ENCODE measurements at places on chromosomes 11 and 22.
A peak's percentile ranks its signal among the peaks of the same experiment; 100 is the strongest.

DNA sequence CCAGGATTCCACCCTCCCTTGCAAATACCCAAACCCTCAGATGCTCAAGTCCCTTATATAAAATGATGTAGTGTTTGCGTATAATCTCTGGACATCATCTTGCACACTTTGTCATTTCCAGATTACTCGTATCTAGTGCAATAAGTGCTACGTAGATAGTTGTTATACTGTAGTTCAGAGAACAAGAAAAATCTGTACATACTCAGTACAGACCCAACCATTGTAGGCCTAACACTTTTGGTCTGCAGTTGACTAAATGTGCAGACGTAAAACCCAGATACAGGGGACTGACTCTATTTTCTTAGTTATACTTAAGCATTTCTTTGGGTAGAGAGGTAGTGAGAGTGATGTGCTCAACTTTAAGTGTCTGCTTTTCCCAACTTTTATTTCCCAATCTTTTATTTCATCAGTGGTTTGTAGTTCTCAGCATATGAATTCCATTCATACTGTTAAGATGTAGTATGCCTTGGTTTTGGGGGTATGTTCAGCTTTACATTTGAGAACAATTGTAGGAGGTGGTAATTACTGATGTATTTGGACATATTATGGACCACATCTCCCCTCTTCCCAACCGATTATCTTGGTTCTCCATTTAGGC lies 43.9 kb downstream of the DDX6 start:
- no peak for DNase-seq

- no peak for DNase-seq
Measured at GRCh38 chr11:90204832-90205646, 17.8 kb downstream of the CHORDC1 start.

DNA sequence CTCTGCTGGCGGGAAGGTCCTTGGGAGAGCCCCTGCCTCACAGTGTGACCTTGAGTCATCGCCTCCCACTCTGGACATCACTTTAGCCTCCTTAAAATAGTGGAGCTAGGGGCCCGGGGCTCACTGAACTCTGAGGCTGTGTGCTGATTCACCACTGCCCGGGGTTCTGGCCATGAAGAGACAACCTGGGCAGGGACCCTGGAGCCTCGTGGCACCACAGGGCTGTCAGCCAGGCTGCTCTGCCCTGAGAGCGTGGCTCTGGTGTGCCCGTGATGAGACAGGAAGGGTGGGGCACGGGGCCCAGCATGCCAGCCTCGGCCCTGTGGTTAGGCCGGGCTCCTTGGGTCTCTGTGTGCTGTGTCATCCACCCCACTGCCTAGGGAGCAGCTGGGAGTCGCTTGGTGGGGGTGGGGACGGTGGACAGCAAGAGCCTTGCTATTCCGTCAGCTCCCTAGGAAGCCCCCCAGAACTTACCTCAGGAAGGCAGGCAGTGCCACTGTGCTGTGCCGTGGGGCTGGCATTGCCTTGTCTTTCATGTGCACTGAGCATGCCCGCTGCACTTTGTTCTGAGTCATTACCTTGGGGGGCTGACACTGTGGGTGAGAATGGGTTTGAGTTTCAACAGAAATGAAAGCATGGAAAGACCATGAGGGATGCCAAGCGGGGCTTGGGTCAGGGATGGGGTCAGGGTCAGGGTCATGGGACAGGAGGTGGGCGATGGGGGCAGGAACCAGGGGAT lies 31.7 kb downstream of the TPCN2 start:
- no peak for DNase-seq

DNA sequence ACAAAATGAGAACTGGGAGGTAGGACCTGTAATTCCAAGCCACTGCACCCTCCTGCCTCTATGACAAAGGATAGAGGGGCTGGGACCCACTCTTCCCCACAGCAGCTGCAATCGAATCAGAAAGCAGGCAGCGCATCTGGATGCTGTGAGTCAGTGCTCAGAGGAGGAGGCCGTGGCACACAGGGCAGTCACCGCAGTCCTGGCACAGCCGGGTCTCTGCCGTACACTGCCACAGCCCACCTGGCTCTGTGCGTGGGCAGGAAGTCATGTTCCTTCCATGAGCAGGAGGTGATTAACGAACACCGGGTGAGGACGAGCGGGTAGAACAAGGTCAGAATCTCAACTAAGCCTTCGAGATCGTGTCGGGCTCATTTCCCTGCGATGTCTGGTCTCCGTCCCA lies 30.2 kb upstream of the PPFIA1 start:
- no peak for DNase-seq

DNA sequence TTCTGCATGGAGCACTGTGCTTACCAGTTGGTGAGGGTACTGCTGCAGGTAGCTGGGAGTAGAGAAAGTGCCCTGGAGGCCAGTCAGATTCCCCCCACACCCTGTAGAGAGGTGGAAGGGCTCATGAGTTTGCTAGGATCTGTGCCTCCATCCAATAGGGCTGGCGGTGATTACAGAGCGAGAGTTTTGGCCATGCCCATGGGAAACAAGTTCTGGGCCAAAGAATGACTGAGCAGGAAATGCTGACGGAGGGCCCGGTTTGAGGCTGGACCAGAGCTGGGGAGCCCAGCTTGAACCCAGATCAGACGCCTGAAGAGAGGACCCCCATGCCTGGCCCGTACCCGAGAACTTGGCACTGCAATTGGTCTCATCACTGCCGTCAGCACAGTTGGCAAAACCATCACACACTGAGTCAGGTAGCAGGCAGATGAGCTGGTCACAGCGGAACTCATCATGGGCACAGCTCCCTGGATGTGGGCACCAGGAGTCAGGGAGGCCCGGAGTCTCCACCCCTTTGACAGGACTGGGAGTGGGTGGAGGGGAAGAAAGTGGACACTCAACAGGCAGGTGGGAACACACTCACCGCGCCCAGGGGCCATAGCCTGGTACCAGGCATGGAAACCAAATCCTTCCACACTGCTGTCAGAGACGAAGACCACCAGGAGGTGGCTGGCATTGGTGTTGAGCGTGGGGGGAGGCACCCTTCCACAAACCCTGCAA lies 2.1 kb downstream of the MFRP start:
- DNase-seq, result no peak

- DNase-seq, result no peak
Measured at GRCh38 chr11:15145151-15145550, 30.4 kb downstream of the INSC start.

DNA sequence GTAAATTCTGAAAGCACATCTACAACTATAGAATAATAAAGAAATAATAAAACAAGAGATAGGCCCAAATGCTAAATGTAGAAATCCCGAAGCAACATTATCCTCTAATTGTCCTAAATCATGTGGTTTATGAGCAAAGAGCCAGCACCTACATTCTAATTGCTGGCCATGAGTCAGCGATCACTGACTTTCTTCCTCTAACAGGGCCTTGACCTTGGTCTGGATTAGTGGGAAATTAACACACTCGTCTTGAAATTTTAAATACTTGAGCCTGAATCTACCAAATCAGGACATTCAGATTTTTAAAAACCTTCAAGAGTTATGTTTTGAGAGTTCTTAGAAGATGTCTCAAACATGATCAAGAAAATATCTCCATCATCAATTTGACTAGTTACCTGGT lies 727.6 kb downstream of the METTL15 start:
- DNase-seq, result no peak

GRCh38 chr11:7599209-7599608 lies 74.1 kb downstream of the CYB5R2 start:
- DNase-seq, result no peak

DNA sequence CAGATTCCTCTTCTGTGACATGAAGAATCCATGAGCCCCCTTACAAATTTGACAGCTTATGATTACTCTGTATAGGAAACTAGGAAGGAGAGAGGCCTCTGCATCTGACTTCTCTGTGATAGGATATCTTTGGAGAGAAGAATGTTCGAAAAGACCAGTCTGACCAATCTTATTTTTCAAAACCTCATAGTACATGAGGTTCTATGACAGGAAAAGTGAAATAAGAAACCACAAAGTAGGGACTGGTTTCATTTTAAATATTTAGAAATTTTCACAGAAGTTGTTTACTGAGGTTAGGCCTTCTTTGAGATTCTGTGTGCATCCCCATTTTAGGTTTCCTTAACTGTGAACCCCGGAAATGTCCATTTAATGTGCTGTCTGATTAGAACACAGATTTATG lies 2.1 kb upstream of the OR4X1 start:
- DNase-seq, result no peak

DNA sequence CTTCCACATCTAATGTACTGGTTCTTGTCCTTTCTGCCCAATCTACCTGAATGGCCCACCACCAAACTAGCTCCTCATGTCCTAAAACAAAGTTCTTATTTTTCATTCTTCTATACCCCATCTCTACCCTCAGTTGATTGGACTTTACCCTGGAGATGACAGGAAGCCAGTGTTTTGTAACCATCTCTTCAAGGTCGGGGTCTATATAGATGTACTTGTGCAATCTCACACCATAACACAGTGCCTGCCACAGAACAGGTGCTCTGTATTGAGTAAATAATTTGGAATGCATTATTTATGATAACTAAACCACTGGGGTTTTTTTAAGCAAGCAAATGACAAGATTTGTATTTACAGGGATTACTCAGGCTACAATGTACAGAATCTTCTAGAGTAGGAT lies 76.7 kb upstream of the FAM181B start:
- no peak for DNase-seq

GRCh38 chr11:76824980-76825725 lies 35.6 kb upstream of the ACER3 start:
- no peak for DNase-seq

DNA sequence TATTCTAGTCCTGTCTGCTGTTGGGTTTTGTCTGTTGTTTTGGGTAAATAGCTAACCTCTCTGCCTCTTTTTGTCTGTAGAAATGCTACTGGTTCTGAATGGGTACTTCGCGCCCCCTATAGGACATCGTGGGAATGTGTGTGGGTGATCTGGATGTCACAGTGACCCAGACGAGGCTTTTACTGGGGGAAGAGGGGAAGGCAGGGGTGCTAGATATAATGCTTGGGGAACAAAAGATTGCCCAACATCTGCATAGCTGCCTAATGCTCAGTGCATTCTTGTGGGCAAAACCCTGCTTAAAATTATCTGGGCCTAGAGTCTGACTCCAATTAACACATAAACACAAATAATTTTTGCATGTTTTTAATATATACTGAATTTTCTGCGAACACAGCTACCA lies 57.7 kb downstream of the BMAL1 start:
- DNase-seq, result peak; percentile 82

DNA sequence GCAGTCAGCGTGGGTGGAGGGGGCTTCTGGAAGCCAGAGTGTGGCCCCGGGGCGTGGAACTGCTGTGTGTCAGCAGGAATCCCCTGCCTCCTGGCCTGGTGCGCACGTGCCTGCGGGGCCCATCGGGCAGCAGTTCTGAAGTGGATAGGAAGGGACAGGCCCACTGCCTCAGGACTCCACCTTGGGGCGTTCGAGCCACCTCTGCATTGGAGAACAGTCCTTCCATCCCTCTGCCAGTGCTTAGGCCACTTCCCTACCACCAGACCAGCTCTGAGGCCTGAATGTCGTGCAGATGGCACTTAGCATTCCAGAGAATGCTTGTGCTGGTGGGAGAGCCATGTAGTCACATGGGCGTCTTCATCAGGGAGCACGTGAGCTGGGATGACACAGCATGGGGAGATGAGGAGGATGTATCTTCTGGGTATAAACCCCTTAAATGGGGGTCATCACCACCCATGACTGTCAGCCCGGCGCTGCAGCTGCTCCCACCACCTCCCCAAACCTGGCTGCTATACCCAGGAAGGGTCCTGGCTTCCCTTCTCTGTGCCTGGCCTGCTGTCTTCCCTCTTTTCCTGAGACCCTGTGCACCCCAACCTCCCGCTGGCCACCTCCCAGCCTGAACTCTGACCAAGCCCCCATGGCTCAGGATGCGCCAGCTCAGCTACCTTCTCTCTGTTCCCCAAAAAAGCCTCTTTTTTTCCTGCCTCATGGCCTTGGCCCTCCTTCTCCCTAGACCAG lies 9.7 kb downstream of the INCENP start:
- peak; percentile 59 for DNase-seq

DNA sequence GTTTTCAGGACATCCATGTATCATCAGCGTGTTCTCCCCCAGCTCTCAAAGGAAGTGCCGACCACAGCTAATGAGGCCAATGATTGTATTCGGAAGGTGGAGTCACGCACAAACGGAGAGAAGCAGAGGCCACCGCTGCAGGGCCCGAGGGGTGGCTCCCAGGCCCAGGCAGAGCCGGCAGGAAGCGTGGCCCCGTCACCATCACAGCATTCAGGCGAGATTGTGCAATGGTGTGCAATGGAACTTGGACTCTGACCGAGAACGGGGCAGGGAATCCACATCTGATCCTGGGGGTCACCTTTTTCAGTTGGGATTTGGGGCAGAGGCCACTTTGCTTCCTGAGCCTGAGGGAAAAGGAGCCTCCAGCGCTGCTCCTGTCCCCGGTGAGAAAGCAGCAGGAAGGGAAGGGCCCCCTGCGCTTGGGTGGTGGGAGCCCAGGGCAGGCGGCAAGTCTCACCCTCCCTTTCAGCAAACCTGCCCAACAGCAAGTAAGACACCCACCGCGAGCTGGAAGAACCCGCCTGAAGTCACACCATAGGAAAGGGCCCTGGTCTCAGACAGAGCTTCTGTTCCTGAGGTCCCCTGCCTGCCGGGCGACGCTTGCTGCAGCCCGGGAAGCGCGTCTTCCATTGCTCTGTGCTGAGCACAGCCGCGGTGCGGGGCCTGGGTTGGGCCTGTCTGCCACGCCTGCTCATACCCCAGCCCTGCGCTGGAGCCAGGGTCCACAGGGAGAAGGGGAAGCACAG lies 1430.7 kb downstream of the BRD1 start:
- DNase-seq, result peak; percentile 63

GRCh38 chr11:117613521-117613920 lies 183.5 kb downstream of the DSCAML1 start:
- DNase-seq, result peak; percentile 34

DNA sequence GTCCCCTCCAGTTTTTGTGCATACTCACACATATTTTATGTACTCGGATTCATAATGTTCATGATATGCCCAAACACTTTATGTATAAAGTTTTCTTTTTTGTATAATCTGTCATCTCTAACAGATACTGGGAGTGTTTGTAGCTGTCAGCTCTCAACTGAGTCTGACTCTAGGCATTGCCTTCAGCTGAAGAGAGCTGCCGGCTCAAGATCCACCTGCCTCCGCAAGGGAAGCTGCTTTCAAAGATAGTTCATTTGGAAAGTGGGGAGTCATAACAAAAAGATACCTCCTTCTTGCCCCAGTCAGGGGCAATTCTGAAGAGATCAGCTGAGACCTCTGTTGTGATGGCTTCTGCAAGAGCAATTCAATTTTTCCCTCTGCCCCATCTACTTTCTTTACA lies 58.9 kb downstream of the GUCY1A2 start:
- no peak for DNase-seq

- DNase-seq, result no peak
Measured at GRCh38 chr11:131609921-131610320, 239.5 kb downstream of the NTM start.

GRCh38 chr11:124098141-124098540 lies 17.1 kb upstream of the VWA5A start:
- no peak for DNase-seq

All from suprapubic skin (tissue), 4 donors.